Hair follicular keratinocyte (primary cell): ENCODE measurements at places on chromosomes 3 and 15. TPM values are rescaled to one million over a fixed set of nuclear protein-coding genes. Genes with fewer than 3 reads are reported as not detected.

Gene BTBD1
- total RNA-seq: 54.1 and 58.8 TPM in 2 replicates

Gene CKMT1A
- 89.3 and 94.9 TPM in 2 replicates for total RNA-seq

Gene CACNA1D
- total RNA-seq: not detected in 2 replicates

Gene C3orf85
- total RNA-seq: not detected in 2 replicates

Gene NUP210
- 0.04 TPM in 1 of 2 replicates, not detected in the other for total RNA-seq

Gene CNTN4
- total RNA-seq: not detected in 2 replicates

Gene ACKR2
- total RNA-seq: 0.08 TPM in 1 of 2 replicates, not detected in the other

Gene CHAC1
- 20.5 and 61.6 TPM in 2 replicates for total RNA-seq
